ENCODE measurements at places on chromosomes 16 and 17.

DNA sequence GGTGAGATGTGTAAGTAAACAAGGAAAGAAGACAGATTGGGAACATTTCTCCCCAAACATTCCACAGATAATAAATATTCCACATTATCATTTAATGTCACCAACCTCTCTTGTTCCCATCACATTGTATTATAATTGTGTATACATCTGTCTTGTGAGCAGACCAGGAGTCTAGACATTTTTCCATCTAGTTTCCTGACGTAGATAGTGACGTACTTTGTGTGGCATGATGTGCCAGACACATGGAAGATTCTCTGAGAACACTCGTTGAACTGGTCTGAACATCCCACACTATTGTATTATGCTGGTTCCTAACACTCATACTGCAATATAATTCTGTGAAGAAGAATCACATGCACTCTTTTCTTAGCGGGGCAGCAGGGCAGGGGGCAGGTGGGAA lies 34.0 kb downstream of the WSB1 start:
- no peak for DNase-seq

DNA sequence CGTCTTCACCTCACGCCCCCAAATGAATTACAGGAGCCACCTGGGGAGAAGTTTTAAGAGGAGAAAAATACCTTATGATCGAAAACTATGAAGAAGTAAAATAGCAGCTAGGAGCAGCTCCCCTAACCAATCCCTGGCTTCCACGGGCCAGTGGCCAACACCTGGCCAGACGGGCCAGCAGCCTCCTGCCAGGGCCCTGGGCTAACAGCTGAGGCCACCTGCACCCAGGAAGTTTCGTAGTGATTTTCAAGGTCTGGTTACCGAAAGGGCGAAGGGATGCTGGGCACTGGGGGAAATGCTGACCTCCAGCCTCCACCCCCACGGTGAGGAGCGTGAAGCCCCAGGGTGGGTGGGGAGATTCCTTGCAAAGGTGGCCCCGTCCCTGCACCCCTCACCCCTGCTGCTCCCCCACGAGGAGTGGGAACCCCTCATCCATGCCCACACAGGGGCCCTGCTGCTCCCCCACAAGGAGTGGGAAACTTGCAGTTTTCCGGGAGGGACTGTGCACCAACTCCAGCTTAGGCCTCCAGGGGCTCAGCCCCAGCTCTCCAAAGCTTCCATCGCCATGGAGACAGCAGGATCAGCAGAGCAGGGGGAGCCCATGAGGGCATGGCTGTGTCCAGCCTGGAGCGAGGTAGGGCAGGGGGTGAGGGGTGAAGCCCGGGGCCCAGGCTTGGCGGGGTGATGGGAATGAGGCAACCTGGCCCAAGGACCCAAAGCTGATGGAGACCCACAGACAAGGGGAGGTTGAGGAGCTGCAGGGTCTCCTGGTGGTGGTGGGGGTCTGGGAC lies 31.9 kb upstream of the ACSF3 start:
- DNase-seq: no peak

GRCh38 chr16:9837481-9837880 lies 344.7 kb downstream of the GRIN2A start:
- DNase-seq: no peak

DNA sequence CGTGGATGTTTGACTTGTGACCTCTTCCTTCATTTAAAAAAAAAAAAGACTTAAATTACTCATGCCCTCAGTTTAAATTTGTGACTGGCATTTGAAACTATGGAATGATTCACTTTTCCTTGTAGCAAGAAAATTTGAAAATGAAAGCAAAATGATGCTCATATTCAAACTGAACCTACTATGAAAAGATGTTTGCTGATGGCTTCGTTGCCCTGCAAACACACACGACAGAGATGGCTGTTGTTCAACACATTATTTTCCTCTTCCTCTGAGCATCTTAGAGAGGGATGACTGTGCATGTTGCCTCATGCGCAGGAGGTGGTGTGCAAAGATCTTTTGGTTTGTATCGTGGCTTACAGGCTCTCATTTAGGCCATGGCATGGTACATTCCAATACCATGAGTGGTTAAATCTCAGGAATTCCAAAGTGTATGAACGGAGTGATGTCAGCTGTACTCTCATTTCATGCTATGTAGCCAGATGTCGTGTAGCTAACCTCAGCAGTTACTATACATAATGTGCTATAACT lies 164.5 kb downstream of the PRKCA start:
- DNase-seq: no peak

DNA sequence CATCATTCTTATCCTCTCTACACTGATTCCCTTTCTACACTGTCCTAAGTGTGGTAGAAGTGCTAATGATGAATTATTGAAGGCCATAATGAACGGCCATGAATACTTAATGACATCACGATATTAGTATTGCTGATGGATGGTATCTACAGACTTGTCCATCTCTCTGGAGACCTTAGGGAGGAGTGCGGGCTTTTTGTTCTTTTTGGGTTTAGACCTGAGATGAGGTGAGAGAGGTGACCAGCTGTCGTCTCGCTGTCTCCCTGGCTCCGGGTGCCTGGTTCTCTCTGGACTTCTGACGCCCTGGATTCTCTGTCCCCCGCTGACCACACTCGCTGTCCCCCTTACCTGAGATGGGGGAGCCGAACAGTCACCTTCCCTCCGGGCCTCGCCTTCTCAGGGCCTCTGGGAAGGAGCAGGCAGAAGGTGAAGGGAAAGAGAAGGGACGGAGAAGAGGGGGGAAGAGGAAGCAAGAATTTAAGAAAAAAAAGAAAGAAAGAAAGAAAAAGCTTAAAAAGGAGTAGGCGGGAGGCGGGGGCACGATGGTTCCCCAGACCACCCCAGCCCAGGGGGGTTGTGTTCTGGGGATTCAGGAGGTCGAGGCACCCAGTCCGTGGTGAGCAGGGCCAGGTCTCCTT lies 17.1 kb downstream of the SGCA start:
- no peak for DNase-seq

DNA sequence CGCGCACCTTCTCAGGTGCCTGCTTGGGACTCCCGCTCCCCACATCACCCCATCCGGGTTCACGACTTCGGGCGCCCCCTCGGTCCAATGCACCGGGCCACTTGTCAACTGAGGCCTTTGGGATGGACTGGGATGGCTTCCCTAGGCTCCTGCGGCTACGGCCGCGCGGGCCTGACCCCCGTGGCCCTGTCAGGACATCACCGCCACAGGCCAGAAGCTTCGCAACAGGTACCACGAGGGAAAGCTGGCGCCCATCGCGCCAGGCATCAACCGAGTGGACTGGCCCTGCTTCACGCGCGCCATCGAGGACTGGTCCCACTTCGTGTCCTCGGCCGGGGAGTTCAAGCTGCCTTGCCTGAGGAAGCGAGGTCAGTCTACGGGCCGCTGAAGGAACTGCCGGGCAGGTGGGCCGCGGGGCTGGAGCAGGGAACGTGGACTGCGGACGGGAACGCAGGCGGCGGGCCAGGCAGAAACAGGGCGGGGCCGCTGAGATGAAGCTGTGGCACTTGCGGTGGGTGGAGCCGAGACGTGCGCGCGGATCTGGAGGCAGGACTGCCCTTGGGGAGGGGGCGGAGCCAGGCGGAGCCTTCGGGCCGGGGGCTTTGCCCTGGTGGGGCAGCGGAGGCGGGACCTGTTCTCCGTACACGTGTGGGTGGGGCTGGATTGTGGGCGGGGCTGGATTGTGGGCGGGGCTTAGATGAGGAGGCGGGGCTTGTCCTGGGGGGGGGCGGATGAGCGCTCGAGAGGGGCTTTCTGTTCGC lies 13.7 kb upstream of the CNGB1 start:
- peak; percentile 83 for DNase-seq

DNA sequence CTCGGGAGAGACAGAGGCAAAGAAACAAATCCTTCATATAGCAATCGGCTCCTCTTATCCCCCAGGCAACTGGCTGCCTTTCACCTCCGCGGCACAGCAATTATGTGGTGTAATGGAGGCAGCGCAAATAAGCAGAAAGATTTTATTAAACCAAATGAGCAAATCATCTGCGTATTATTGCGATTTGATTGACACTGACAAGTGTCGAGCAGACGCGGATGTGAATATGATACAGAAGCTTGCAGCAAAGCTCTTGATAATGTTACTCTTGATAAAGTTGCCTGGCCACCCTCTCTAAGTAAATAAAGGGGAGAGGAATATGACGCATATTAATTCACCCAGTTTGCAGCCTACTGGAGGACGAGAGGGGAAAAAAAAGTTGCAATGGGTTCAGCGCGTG lies 26.5 kb upstream of the AKTIP start:
- DNase-seq: peak; percentile 34

DNA sequence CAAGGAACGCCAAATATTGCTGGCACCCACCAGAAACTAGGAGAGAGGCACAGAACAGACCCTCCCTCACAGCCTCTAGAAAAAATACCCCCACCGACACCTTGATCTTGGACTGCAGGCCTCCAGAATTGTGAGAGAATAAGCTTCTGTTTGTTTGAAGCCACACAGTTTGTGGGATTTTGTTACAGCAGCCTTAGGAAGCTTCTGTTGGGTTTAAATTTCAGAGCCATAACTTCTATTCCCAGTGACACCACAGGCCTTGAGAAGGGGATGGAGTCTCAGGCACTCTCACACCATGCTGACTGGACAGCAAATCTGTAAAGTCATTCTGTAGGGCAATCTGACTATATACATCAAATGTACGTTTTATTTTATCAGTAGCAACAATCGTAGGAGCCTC lies 38.6 kb downstream of the RNF112 start:
- DNase-seq: no peak

DNA sequence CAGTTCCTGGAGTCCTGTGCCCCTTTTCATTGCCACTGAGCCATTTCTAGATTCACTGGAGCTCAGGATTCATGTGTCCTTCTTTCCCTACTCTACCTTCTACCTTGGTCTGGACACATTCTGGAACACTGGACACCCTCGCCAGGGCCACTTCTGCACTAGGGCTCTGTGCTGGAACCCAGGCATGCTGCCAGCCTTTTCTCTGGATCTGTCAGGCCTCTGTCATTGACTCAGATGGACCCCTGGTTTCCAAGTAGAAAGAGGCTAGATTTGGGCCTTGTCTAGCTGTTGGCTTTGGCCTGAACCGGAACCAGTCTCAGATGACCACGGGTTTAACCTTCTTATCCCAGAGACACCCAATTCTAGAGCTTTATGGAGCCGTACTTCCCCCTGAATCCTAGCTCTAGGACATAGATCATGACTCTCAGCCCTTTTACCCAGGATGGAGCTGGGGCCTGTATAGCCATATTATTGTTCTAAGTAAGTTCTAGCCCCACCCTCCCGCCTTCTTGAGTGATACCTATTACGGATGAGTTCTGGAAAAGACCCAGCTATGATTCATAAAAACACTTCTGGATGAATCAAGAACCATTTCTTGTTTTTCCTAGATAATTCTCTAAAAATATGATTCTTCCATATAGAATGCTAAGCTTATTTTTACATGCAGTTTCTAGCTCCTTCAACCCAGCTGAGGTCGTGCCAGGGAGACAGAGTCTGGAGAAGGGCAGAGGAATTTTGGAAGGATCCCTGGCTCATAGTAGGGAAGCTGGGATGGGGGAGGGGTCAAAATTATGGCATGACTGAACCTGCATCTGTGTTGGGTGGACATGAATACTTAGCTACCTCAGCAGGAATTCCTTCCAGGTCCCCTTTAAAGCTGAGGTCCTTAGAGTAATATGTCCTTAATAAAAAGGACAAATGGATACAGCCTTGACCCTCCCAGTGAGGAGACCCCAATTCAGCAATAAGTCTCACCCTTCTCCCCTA lies 1.1 kb upstream of the CHRNB1 start:
- DNase-seq: no peak

DNA sequence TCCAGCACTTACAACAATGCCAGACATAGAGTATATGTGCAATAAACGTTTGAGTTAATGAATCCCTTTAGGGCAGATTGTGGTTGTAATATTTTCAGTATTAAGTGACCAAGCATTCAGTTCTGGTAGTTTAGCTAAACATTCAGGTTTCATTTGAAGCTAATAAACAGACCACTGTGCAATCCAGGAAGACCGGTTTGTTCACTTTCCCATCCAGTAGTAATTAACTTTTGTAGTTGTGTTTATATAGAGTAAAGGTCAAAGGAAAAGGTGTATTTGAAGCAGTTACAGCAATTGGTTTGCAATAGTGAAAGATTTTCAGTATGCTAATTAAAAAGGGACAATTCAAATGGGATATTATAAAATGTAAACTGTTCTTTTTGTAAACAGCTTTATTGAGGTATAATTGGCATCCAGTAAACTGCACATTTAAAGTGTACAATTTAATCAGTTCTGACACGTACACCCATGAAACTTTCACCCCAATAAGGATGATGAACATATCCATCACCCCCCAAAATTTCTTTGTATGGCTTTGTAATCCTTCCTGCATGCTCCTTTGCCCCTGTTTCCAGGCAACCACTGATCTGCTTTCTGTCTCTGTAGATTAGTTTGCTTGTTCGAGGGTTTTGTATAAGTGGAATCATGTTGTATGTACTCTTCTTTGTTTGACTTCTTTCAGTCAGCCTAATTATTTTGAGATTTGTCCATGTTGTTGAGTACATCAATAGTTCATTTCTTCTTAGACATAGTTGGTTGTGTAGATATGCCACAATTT lies 26.3 kb downstream of the MRTFB start:
- no peak for DNase-seq

DNA sequence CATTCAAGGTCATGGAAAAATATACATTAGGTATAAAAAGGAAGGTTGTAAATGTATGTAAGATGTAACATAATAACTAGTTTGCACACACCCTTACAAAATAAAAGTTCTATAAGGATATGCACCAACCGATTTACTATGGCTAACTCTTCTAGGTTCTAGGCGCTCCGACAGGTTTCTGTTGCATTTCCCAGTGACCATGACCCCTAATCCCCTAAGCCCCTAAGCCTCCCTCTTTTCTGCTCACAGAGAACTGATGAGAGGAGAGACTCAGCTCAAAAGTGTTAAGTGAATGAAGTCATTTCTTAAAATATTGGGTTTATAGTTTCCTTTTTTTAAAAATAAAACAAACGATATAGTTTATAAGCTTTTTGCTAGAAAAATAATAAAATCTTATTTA lies 30.0 kb upstream of the HEATR6 start:
- no peak for DNase-seq

DNA sequence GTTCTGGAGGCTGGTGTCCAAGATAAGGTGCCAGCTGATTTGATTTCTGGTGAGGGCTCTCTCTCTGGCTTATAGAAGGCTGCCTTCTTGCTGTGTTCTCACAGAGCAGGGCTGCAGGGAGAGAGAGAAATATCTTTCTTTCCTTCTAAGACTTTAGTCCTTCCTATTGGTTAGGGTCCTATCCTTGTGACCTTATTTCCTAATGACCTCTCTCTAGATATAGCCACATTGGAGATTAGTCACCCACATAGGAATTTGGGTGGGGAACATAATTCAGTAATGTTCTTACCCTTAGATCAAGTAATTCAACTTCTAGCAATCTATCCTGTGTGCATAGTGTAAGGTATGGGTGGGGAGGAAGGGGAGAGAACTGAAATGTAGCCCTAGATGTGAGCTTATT lies 18.0 kb upstream of the ABCA5 start:
- no peak for DNase-seq

DNA sequence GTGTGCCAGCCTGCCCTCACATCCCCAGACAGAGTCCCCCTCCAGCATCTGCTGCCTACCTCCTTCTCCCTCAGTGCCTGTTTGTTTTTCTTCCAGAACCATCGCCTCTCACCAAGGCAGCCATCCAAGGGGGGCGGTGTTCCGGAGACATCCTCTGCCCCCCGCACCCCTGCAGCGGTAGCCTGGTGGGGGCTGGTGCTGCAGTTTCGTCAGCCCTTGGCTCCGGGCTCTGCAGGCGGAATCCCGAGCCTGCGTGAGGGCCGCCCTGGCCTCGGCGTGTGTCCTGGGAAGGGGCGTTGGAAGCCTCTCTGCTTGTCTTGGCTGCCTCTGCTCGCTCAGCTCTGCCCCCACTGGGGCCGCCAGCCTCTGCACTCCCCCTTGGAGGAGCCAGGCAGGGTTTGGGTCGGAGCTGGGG lies 126.0 kb upstream of the CIBAR2 start:
- no peak for DNase-seq

GRCh38 chr17:71412803-71413202 lies 708.0 kb upstream of the SOX9 start:
- DNase-seq: no peak

Data from retina (tissue), 1 donor.